ENCODE measurements at places on chromosomes 4 and X.

DNA sequence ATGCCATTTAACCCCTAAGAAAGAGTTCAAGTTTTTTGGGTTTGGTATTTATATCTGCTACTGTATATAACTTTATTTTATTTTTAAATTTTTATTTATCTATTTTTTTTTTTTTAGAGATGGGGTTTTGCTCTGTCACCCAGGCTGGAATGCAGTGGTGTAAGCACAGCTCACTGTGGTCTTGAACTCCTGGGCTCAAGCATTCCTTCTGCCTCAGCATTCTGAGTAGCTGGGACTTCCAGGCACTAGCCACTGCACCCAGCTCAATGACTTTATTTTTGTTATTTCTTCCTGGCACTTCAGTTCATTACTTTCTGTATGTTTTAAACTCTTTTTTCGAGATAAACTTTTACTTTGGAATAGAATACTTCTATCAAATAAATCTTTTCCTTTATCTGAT is 42.4 kb upstream of the PGAM4 start:
- no peak for DNase-seq

DNA sequence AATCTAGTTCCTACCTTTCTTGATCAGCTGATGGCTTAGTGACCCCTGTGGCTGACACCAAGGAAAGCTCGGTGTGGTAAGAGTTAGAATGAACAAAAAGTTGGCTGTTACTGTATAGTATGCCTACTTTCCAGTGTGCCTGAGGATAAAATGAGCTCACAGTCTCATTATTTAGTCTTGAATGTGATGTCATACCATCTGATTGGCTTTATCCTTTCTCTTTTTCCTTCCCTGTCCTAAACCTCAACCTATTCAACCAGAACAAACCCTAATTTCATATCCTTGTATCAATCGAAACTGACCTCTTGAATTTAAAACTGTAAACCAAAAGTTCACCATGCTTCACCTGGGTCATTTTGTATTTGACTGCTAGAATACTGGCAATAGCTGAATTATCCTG is 156.4 kb downstream of the PPARGC1A start:
- no peak for DNase-seq

GRCh38 chr4:47538111-47538824 is 53.2 kb downstream of the ATP10D start:
- DNase-seq, result no peak

- DNase-seq, result no peak
Observed at GRCh38 chr4:3708103-3708510, 58.1 kb upstream of the ADRA2C start.

DNA sequence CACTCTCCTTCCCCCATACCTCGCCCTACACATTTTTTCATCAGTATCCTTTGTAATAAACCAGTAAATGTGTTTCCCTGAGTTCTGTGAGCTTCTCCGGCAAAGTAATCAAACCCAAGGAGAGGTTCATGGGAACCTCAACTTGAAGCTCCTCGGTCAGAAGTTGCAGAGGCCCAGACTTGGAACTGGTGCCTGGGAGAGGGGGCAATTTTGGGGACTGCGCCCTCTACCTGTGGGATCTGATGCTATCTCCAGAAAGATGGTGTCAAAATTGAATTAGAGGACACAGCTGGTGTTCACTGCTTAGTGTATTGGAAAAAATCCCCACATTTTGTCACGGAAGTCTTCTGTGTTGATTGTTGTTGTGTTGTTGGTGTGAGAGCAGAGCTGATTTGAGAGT is 70.6 kb downstream of the ATP11C start:
- no peak for DNase-seq

DNA sequence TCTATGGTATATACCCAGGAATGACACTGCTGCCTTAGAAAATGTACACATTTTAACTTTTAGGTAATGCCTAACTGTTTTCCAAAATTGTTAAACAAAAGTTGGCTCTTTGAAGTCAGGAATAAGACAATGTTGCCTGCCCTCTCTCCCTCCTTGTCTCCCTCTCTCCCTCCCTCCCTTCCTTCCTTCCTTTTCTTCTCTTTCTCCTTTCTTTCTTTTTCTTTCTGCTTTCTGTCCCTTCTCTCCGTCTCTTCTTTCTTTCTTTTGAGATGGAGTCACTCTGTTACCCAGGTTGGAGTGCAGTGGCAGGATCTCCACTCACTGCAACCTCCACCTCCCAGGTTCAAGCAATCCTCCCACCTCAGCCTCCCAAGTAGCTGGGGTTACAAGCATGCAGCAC is 4.6 kb upstream of the TMA16 start:
- DNase-seq, result no peak

DNA sequence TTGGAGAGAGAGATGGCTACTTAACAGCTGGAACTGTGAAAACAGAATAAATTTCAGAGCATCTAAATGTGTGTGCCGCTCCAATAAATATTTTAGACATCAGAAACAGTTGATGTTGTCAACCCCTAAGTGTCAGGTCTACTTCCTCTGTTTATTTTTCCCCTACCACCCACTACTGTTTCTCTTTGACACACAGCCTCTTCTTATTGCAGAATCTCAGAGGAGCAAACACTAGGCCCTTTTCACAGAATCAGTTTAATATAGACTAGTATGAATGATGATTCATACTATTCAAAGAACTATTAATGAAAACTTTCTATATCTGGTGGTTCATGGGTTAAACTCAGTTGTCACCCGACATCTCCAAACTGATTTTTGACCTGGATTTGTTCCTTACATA is 33.9 kb downstream of the NAA11 start:
- DNase-seq, result no peak

- no peak for DNase-seq
Observed at GRCh38 chr4:98343626-98344025, 82.4 kb downstream of the RAP1GDS1 start.

GRCh38 chrX:94612140-94612539 is 938.1 kb downstream of the FAM133A start:
- no peak for DNase-seq

GRCh38 chr4:59044286-59044900 is 1934.2 kb upstream of the IGFBP7 start:
- no peak for DNase-seq

DNA sequence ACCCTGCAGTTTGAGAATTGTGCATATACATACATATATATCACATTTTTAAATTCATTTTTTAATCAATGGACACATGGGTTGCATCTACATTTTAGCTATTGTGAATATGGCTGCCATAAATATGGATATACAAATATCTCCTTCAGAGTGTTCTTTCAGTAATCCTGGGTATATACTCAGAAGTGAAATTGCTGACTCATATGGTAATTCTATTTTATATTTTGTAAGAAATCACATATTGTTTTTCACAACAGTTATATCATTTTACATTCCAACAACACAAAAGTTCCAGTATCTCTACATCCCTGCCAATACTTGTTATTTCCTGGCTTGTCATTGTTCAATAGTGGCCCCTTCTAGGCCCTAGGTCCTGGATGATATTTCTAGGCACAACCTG is 20.6 kb upstream of the HSFX4 start:
- DNase-seq, result no peak

DNA sequence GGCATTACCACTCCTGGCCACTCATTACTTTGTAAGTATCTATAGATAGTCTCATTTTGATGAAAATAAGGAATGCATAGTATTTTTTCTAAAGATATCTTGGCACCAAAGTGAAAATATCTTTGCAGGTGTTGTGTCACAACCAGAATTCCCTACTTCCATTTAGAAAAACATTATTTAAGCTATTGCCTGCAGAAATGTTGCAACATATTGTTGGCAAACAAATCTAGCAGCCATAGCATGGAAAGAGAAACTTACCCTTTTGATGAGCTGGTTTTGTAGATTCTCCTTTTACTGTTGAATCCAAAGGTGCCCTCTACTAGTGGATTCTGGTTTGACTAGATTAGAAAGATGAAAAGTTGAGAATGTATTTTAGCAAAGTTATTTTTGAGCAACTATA is 138.8 kb downstream of the AREG start:
- no peak for DNase-seq

DNA sequence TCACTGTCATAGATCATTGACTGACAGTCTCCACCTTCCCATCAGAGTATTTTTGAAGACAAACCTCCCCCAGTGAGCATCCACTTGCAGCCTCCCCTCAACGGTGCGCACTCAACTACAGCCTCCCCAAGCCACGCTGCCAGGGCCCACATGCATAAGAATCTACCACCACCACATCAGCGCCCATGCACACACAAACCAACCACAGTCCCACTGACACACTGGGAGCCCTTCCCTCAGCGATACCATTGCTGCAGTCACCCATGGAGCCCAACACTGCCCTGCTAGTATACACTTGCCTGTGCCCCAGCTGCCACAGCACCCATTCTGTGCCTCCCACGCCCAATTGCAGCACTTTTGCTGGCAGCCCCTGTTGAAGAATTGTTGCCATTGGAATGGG is 132.9 kb downstream of the CHM start:
- no peak for DNase-seq

DNA sequence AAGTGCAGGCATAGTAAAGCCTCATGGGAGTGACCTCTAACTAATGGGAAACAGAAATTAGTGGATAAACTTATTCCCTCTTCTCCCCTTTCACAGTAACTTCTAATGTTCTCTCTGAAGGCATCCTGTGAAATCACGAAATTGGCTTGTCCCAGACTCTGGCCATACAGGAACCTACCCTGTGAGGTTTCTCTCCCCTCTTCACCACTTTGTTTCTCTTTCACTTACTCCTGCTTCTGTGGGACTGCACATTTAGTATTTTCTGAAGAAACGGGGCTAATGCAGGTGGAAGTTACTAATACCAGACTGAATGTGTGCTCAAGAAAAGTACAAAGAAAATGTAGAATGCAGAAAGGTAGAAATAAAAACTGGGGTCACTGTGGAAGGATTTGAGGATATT is 20.0 kb downstream of the ZNF330 start:
- no peak for DNase-seq

GRCh38 chr4:15956179-15956850 is 6.7 kb downstream of the FGFBP2 start:
- peak; percentile 86 for DNase-seq

- peak; percentile 47 for DNase-seq
Observed at GRCh38 chr4:12137575-12137974, 708.9 kb upstream of the HS3ST1 start.

- no peak for DNase-seq
Observed at GRCh38 chr4:142396279-142396678, 449.8 kb downstream of the INPP4B start.

GRCh38 chrX:148811236-148811635 is 310.8 kb downstream of the AFF2 start:
- no peak for DNase-seq

- no peak for DNase-seq
Observed at GRCh38 chrX:39264023-39264422, 462.8 kb downstream of the MID1IP1 start.

- no peak for DNase-seq
Observed at GRCh38 chr4:7790023-7790422, 149.6 kb downstream of the AFAP1 start.

- no peak for DNase-seq
Observed at GRCh38 chrX:18753631-18754030, 46.2 kb downstream of the PPEF1 start.

DNA sequence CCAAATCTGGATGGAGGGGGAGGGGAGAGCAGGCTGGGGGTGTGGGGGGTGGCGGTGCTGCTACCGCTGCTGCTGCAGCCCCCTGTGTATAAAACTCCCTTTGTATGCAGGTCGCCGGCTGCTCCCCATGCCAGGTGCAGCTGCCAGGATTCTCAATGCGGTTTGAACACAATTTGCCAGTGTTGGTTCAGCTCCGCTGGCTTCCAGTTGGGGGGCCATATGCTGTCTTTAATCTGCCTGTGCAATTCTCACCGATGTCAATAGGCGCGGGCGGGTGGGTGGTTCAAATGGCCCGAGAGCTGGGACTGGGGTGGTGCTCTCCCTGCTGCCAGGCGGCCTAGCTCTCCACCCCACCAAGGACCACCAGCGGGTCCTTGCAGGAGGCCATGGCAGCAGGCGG is 257.6 kb downstream of the BCOR start:
- peak; percentile 18 for DNase-seq

DNA sequence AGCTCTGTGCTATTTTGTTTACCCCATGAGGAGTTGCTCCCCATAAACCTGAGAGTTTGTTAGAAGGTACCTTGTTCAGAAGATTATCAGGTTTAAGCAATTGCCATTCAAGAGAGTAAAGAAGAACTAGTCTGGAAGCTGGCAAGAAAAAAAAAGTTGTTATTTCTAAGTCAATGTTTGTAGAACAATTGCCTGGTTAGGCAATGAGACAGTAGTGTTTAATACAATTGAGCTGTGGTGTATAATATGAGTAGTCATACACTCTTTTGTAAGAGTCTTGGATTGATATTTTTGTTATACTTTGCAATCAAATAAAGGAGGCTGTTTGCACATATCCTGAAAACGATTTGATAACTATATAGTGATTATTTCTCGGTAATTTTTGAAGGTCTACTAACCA is 44.7 kb downstream of the GALNT7 start:
- no peak for DNase-seq

- DNase-seq, result peak; percentile 32
Observed at GRCh38 chrX:41302370-41302769, 31.6 kb upstream of the DDX3X start.

GRCh38 chrX:50100188-50100587 is 100.6 kb downstream of the AKAP4 start:
- no peak for DNase-seq

- DNase-seq, result no peak
Observed at GRCh38 chr4:152951348-152951747, 15.2 kb downstream of the FHDC1 start.

- DNase-seq, result no peak
Observed at GRCh38 chrX:50606300-50606950, 135.8 kb upstream of the DGKK start.

GRCh38 chr4:129248621-129249020 is 152.7 kb downstream of the C4orf33 start:
- DNase-seq, result no peak

Measured in NCI-H526 (cell line).